ENCODE measurements at places on chromosomes 5 and 9. TPM values are rescaled to one million over a fixed set of nuclear protein-coding genes. Genes with fewer than 3 reads are reported as not detected.
A peak's percentile ranks its signal among the peaks of the same experiment; 100 is the strongest.

DNA sequence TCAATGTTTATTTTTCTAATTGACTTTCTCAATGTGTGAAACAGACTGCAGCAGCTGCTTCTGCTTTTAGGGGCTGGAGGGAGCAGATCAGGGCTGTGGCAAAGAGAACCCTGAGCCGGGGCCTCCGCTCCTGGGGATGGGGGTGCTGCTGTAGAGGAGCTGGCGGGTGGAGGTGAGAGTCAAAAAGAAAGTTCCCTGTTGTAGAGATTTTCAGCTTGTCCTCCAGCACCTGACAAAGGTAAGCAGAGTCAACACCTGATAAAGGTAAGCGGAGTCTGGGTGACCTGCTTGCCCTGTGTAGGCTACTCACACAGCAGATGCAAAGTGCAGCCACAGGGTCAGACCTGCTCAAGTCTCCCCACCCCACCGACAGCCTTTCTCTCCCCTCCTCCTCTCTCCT, 252.4 kb upstream of the IRX1 start:
- no peaks in the 10 kb centered on the region for H3K4me1 ChIP-seq
- no peaks in the 10 kb centered on the region for H3K36me3 ChIP-seq
- H3K4me3 ChIP-seq = no peak overlapping the region

DNA sequence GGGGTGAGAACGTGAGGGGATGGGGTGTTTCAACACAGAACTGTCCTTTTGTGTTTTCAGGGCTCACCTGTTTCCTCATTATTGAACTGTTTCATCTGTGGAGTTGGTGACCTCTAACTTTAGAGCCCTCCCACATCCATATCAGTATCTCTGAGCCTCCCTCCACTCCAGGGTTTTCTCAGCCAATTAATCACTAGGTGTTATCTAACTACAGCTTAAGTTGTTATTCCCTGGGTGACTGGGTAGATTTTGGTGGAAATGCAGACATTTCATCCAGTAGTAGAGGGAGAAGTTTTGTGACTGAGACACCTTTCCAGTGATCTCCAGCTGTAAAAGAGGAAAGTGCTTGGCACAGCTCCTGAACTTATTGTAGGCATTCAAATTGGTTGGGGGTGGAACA, 23.7 kb downstream of the PPP3R2 start:
- no peak for DNase-seq
- H3K27ac ChIP-seq = no peak overlapping the region
- H3K36me3 ChIP-seq = no peaks in the 10 kb centered on the region
- H3K4me3 ChIP-seq = no peak overlapping the region

DNA sequence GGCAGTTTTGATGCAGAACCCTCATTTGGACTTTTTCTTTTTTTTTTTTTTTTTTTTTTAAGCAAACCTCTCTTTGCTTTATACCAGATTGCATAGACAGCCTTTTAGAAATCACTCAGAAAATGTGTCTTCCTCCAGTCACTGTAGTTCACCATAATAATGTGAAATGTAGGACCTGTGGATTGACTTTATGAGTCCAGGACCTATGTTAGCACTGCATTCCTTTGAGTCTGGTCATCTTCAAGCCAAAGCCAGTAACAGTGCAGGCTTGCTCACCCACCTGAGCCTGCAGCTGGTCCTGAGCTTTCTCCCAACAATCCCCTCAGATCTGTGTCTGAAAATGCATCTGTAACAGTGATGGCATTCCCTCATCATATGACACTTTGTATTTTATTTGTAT, 110.7 kb upstream of the NFIL3 start:
- no peaks in the 10 kb centered on the region for H3K36me3 ChIP-seq
- H3K27ac ChIP-seq = no peak overlapping the region
- H3K4me3 ChIP-seq = no peak overlapping the region
- no peak for DNase-seq
- H3K4me1 ChIP-seq = no peaks in the 10 kb centered on the region
- no peaks in the 10 kb centered on the region for H3K27me3 ChIP-seq

- H3K4me3 ChIP-seq = no peak overlapping the region
- H3K27ac ChIP-seq = no peak overlapping the region
- no peaks in the 10 kb centered on the region for H3K36me3 ChIP-seq
- no peak for DNase-seq
- peaks cover 10% of the 10 kb centered on the region for H3K4me1 ChIP-seq
Observed at GRCh38 chr9:12880406-12881015, 105.7 kb downstream of the LURAP1L start.

- no peaks in the 10 kb centered on the region for H3K36me3 ChIP-seq
- H3K27me3 ChIP-seq = no peaks in the 10 kb centered on the region
- H3K4me3 ChIP-seq = peak overlapping the region; percentile 72
- H3K27ac ChIP-seq = peak overlapping the region; percentile 95
Observed at GRCh38 chr9:129336601-129337331, 158.7 kb upstream of the IER5L start.

The ADGRD2 gene
- not detected for total RNA-seq

DNA sequence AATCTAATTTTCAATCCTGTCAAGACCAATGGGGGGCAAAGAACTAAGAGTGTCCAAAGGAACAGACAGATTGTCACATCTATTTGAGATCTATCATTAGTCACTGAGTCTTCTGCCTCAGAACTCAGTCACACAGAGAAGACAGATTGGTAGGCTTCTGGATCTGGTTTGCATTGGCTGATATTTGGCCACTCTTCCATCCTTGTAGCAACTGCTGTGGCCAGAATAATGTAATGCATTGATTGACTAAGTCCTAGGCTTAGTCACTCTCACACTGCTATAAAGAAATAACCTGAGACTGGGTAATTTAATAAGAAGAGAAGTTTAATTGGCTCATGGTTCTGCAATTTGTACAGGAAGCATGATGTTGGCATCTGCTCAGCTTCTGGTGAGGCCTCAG, 458.5 kb downstream of the ACTL7B start:
- H3K4me3 ChIP-seq = no peak overlapping the region
- no peak overlapping the region for H3K27ac ChIP-seq
- H3K36me3 ChIP-seq = no peaks in the 10 kb centered on the region
- no peaks in the 10 kb centered on the region for H3K4me1 ChIP-seq
- DNase-seq = no peak

GRCh38 chr5:1510631-1511030, 13.1 kb downstream of the LPCAT1 start:
- H3K27me3 ChIP-seq = no peaks in the 10 kb centered on the region
- H3K4me1 ChIP-seq = no peaks in the 10 kb centered on the region
- H3K36me3 ChIP-seq = peaks cover 11% of the 10 kb centered on the region
- H3K27ac ChIP-seq = no peak overlapping the region
- no peak for DNase-seq

DNA sequence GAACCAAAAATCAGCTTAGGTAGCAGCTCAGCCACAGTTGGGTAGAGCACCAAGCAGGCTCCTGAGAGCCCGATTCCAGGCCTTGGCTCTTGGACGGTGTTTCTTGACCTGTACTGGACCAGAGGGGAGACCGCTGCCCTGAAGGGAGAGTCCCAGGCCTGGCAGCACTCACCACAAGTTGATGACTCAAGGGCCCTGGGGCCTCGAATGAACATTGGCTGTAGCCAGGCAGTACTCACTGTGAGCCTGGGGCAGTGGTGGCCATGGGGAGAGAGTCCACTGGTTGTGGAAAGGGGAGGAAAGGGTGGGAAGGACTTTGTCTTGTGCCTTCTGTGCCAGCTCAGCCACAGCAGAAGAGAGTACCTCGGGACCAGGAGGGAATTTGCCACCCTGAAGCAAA, 166.1 kb downstream of the EDIL3 start:
- no peak for DNase-seq
- H3K27me3 ChIP-seq = no peaks in the 10 kb centered on the region
- H3K4me1 ChIP-seq = no peaks in the 10 kb centered on the region
- H3K27ac ChIP-seq = no peak overlapping the region
- no peaks in the 10 kb centered on the region for H3K36me3 ChIP-seq
- H3K4me3 ChIP-seq = no peak overlapping the region

The CDH9 gene
- not detected for total RNA-seq

DNA sequence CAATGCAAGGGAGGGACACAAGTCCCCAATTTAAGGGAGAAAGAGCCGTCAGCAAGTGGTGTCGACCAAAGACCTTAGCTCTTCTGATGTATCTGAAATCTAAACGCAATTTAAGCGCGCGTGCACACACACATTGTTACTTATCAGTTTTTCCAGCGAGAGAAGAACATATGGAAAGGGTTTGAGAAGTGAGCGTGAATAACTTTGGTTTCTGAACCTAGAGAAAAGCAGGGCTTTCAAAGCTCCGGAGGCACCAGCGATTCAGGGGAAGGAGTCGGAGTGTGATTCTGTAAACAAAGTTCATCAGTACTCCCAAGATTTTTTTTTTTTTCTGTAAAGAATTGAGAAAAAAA, 191.8 kb downstream of the MEF2C start:
- peaks cover 47% of the 10 kb centered on the region for H3K27me3 ChIP-seq
- no peaks in the 10 kb centered on the region for H3K36me3 ChIP-seq
- H3K4me1 ChIP-seq = peaks cover 6% of the 10 kb centered on the region
- peak overlapping the region; percentile 66 for H3K4me3 ChIP-seq

GRCh38 chr9:107530679-107531078, 41.1 kb upstream of the KLF4 start:
- no peak for DNase-seq
- no peaks in the 10 kb centered on the region for H3K36me3 ChIP-seq
- no peak overlapping the region for H3K4me3 ChIP-seq
- H3K4me1 ChIP-seq = no peaks in the 10 kb centered on the region

DNA sequence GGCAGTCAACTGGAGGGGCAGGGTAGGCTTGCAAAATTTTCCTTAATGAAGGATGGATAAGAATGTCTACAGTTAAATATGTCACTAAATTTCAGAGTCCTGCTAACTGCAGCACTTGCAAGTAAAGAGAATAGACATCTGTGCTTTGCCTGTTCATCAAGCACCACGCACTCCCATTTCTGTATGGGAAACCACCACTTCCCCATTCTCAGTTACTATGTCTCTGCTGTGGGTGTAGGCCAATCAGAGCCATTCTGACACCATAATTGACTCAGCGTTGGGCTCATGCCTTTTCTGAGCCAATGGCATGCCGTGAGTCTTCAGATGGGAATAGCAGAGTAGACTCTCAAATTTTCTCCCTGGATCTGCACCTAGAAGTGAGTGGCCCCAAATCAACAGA, 247.5 kb downstream of the GABRB2 start:
- no peak overlapping the region for H3K27ac ChIP-seq
- no peaks in the 10 kb centered on the region for H3K36me3 ChIP-seq
- H3K4me1 ChIP-seq = peaks cover 24% of the 10 kb centered on the region
- no peaks in the 10 kb centered on the region for H3K27me3 ChIP-seq
- no peak for DNase-seq
- H3K4me3 ChIP-seq = no peak overlapping the region

DNA sequence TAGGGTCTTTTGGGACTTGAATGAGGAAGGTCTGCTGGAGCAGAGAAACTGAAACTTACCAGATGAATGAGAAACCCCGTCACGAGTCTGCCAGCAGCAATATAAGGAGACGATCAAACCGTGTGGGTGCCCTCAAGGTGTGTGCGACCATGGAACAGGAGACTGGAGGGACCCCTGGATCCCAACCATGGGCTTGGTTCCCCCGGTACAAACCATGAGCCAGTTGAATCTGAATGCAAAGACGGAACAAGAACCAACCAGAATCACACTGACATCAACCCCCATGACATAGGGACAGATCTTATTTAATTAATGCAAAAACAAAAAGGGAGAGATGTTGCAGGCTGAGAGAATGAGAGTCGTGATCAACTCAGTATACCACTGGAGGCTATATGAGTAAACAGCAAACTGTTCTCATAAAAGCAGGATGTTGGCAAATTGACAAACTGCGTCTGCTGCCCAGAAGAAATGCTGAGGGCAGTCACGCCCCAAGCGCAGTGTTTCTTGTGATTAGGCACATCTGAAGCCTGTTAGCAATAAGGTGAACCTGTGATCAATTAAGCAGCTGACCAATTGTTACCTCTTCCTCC, 475.5 kb upstream of the ACO1 start:
- H3K36me3 ChIP-seq = no peaks in the 10 kb centered on the region
- H3K27ac ChIP-seq = no peak overlapping the region
- H3K4me3 ChIP-seq = no peak overlapping the region
- H3K27me3 ChIP-seq = no peaks in the 10 kb centered on the region
- DNase-seq = no peak

Measured in thoracic aorta (tissue), 2 donors.